H7 (cell line): ENCODE measurements at places on chromosomes 2 and 18. TPM values are rescaled to one million over a fixed set of nuclear protein-coding genes. Genes with fewer than 3 reads are reported as not detected.

- no peak for DNase-seq
Measured at GRCh38 chr2:8431446-8432125, 250.3 kb upstream of the ID2 start.

DNA sequence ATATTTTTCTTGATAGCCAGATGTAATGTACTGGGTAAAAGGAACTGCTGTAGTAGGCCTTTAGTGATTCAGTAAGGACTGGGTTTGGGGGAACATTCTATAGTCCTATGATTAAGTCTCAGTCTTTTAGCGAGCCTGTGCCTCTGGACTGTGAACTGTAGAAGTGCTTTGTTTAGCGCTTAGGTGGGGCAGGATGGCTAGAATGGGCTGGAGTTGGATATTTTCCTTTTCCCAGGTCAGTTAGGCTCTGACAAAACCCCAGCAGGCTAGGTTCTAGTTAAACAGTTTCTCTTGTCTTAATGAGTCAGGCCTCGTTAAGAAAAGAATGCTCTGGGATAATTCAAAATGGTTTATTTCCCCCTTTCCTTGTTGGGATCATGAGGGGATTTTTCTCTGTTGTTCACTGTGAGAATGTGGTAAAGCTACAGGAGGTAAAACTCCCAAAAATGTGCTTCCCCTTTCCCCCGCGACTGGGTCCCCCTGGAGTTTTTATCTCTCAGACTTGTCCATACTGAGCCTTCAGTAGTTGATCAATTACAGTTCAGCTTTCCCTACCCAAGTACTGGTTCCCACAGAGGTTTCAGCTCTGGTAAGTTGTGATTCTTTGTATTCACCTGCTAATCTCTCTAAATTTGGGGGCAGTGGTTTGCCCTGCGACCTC is 31.5 kb downstream of the EHBP1 start:
- DNase-seq: no peak

The SLC40A1 gene
- 0.55 and 1.9 TPM in 2 replicates for total RNA-seq

The ZBTB7C gene
- total RNA-seq: 0.15 and 0.38 TPM in 2 replicates
